HepG2 (cell line): ENCODE measurements at places on chromosomes 12 and 14. TPM values are rescaled to one million over a fixed set of nuclear protein-coding genes. Genes with fewer than 3 reads are reported as not detected.

- H3K27me3 ChIP-seq = no peaks in the 10 kb centered on the region
- H3K4me1 ChIP-seq = no peaks in the 10 kb centered on the region
- no peaks in the 10 kb centered on the region for H3K36me3 ChIP-seq
- H3K4me3 ChIP-seq = no peak overlapping the region
Measured at GRCh38 chr12:90473831-90474230, 481.1 kb downstream of the CCER1 start.

Gene SYNDIG1L
- 0.04 and 0.10 TPM in 2 replicates for polyA plus RNA-seq

GRCh38 chr12:32532951-32533350 is 133.6 kb downstream of the FGD4 start:
- H3K4me3 ChIP-seq = no peak overlapping the region; the same call in 1 of the 2 replicates
- DNase-seq = no peak
- peaks cover 55% of the 10 kb centered on the region for H3K4me1 ChIP-seq
- no peaks in the 10 kb centered on the region for H3K36me3 ChIP-seq
- H3K27ac ChIP-seq = peak overlapping the region; percentile 49

DNA sequence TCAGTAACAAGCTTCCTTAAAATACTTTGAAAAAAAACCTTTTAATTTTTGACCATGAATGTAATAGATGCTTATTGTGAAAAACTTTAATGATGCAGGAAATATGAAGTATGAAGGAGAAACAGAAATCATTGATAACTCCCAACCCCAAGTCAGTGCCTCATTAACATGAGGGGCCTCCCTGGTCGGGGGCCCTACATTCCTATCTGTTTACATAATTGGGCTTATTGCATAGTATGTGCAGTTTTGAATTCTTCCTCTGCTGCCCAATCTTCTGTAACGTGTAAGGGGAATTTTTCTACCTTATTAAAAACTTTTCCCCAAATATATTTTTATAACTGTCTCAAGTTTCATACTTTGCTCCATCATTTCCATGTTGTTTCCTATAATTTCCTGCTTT is 63.0 kb downstream of the SLC25A47 start:
- no peak for DNase-seq
- peaks cover 28% of the 10 kb centered on the region for H3K4me1 ChIP-seq
- H3K36me3 ChIP-seq = peaks cover under 1% of the 10 kb centered on the region; the same call in 1 of the 2 replicates
- H3K27me3 ChIP-seq = no peaks in the 10 kb centered on the region
- no peak overlapping the region for H3K27ac ChIP-seq

DNA sequence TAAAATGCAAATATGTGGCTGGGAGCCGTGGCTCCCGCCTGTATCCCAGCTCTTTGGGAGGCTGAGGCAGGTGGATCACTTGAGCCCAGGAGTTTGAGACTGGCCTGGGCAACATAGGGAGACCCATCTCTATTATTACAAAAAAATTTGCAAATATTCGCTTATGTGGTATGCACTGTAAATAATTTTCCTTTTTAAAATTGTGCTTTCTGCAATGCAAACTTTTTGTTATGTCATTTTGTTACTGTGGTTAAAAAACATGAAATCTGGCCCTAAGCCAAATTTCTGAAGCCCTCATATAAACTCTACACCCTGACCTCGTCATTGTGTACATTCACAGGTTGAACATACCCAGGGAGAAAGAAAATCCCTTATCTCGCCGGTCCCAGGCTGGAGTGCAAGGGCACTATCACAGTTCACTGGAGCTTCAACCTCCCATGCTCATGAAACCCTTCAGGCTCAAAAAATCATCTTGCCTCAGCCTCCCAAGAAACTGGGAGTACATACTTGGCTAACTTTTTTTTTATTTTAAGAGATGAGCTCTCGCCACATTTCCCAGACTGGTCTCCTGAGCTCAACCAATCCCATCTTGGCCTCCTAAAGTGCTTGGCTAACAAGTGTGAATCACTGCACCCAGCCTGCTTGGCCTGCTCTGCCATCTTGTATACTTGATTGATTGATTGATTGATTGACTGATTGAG is 24.7 kb downstream of the TRAPPC6B start:
- no peaks in the 10 kb centered on the region for H3K27me3 ChIP-seq
- peak; percentile 93 for DNase-seq
- peak overlapping the region; percentile 47 for H3K27ac ChIP-seq
- no peak overlapping the region for H3K4me3 ChIP-seq
- H3K4me1 ChIP-seq = peaks cover 13% of the 10 kb centered on the region

- no peak overlapping the region for H3K27ac ChIP-seq
- no peak for DNase-seq
- peaks cover 20% of the 10 kb centered on the region for H3K4me1 ChIP-seq
- H3K27me3 ChIP-seq = no peaks in the 10 kb centered on the region
Measured at GRCh38 chr14:103840014-103840413, 7.4 kb downstream of the PPP1R13B start.

GRCh38 chr12:118618695-118619094 is 242.3 kb downstream of the SUDS3 start:
- no peak overlapping the region for H3K27ac ChIP-seq
- no peaks in the 10 kb centered on the region for H3K4me1 ChIP-seq
- DNase-seq = no peak

Gene SNRNP35
- 11.3 and 11.9 TPM in 2 replicates for polyA plus RNA-seq

DNA sequence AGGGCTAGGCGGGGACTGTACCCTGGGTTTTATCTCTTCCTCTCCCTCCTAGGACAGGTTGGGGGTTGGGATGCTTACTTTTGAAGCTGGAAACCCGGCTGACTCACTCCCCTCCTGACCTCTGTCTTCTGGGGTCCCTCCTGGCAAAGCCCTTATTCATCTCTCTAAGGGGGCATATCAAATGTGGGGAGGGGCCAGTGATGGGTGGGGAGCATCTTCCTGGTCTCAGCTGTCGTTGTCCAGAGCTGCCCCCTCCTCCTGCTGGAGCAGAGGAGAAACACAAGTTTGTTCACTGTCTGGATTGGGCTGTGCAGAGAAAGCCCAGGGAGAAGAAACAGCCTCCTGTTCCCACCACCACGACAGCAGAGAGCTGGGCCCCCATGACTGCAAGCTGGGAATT is 85.8 kb downstream of the TNFAIP2 start:
- H3K4me1 ChIP-seq = peaks cover 43% of the 10 kb centered on the region
- no peaks in the 10 kb centered on the region; the same call in 1 of the 2 replicates for H3K27me3 ChIP-seq
- no peak overlapping the region for H3K4me3 ChIP-seq
- DNase-seq = no peak
- no peaks in the 10 kb centered on the region for H3K36me3 ChIP-seq

Gene GALNT16
- 0.54 and 0.55 TPM in 2 replicates for polyA plus RNA-seq

- H3K4me1 ChIP-seq = peaks cover 16% of the 10 kb centered on the region
- no peak overlapping the region for H3K4me3 ChIP-seq
- H3K27me3 ChIP-seq = no peaks in the 10 kb centered on the region
- no peak overlapping the region for H3K27ac ChIP-seq
Measured at GRCh38 chr14:91371011-91371989, 46.3 kb downstream of the CCDC88C start.

- H3K27me3 ChIP-seq = peaks cover 94% of the 10 kb centered on the region
- H3K4me3 ChIP-seq = no peak overlapping the region
- DNase-seq = no peak
- no peaks in the 10 kb centered on the region for H3K36me3 ChIP-seq
- peaks cover 18% of the 10 kb centered on the region for H3K4me1 ChIP-seq
Measured at GRCh38 chr12:53955036-53955775, 503 bp downstream of the HOXC12 start.

GRCh38 chr14:106613256-106613655 is 1086.9 kb downstream of the TMEM121 start:
- DNase-seq = no peak
- H3K27me3 ChIP-seq = 0 out of 3 replicates have a peak, but pooled peaks cover 6% of the 10 kb centered on the region
- H3K27ac ChIP-seq = no peak overlapping the region
- no peaks in the 10 kb centered on the region for H3K4me1 ChIP-seq
- no peaks in the 10 kb centered on the region for H3K36me3 ChIP-seq

GRCh38 chr14:94334872-94335271 is 11.7 kb upstream of the SERPINA6 start:
- peaks cover 75% of the 10 kb centered on the region for H3K4me1 ChIP-seq
- H3K4me3 ChIP-seq = no peak overlapping the region
- no peak for DNase-seq
- H3K27me3 ChIP-seq = no peaks in the 10 kb centered on the region
- H3K27ac ChIP-seq = no peak overlapping the region

Gene OVCH1
- not detected in 2 replicates for polyA plus RNA-seq

GRCh38 chr14:23915559-23915958 is 38.0 kb upstream of the DHRS4 start:
- DNase-seq = no peak
- no peaks in the 10 kb centered on the region for H3K4me1 ChIP-seq
- H3K36me3 ChIP-seq = no peaks in the 10 kb centered on the region

Gene AMN
- polyA plus RNA-seq = 9.8 and 18.9 TPM in 2 replicates

DNA sequence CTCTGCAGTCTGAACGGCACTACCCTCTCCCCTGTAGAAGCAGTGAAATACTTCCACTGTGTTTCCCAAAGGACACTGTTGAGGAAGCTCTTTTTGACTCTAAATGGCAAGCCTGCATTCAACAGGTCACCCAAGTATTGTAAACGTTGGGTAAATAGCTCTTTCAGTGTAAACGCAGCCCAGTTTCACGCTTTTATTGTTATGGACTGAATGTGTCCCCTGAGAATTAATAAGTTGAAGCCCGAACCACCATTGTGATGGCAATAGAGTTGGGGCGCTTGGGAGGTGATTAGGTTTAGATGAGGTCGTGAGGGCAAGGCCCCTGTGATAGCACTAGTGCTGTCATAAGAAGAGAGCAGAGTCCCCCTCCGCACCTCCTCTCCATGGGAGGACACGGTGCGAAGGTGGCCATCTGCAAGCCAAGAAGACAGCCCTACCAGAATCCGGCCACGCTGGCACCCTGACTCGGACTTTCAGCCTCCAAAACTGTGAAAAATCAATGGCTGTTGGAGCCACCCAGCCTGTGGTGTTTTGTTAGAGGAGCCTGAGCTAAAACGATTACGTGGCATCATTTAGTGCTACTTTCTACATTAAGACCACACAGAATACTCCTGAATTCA is 1.1 kb downstream of the SERPINA10 start:
- H3K27me3 ChIP-seq = no peaks in the 10 kb centered on the region; the same call in 2 of the 3 replicates
- H3K4me1 ChIP-seq = peaks cover 96% of the 10 kb centered on the region
- peak overlapping the region; percentile 97 for H3K27ac ChIP-seq

DNA sequence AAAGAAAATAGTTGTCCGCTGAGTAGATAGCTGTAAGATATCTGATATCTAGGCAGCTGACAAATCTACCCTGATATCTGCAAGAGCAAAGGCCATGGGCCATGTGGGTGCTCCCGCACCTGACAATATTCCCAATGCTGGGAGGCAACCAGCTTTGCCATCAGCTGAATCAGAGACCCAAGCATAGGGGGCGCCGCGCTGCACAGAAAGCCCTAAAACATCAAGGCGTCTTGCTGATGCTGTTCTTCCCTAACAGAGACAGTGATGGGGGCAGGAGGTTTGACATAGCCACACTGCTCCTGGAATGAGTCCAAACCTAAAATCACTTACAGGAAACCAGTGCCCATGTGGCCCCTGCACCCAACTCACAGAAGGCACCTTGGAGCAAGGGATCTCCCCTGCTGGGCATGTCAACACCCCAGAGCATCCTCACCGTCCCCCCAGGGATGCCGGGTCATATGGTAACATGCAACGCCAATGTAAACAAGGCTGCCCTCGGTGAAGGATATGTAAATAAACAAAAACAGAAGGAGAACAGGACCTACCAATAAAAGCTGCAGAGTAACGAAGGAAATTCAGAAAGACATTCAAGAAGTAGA is 199.5 kb downstream of the TMEM132D start:
- H3K4me3 ChIP-seq = no peak overlapping the region
- no peaks in the 10 kb centered on the region for H3K27me3 ChIP-seq
- H3K27ac ChIP-seq = no peak overlapping the region

- no peaks in the 10 kb centered on the region for H3K4me1 ChIP-seq
- no peak for DNase-seq
- no peak overlapping the region for H3K4me3 ChIP-seq
- H3K36me3 ChIP-seq = no peaks in the 10 kb centered on the region
- no peak overlapping the region for H3K27ac ChIP-seq
- H3K27me3 ChIP-seq = no peaks in the 10 kb centered on the region
Measured at GRCh38 chr12:97288531-97288930, 174.1 kb upstream of the RMST start.

GRCh38 chr14:68504861-68505260 is 288.0 kb downstream of the ZFP36L1 start:
- DNase-seq = no peak
- H3K27me3 ChIP-seq = no peaks in the 10 kb centered on the region
- no peak overlapping the region for H3K4me3 ChIP-seq
- H3K4me1 ChIP-seq = peaks cover 49% of the 10 kb centered on the region
- no peak overlapping the region for H3K27ac ChIP-seq
- H3K36me3 ChIP-seq = no peaks in the 10 kb centered on the region

DNA sequence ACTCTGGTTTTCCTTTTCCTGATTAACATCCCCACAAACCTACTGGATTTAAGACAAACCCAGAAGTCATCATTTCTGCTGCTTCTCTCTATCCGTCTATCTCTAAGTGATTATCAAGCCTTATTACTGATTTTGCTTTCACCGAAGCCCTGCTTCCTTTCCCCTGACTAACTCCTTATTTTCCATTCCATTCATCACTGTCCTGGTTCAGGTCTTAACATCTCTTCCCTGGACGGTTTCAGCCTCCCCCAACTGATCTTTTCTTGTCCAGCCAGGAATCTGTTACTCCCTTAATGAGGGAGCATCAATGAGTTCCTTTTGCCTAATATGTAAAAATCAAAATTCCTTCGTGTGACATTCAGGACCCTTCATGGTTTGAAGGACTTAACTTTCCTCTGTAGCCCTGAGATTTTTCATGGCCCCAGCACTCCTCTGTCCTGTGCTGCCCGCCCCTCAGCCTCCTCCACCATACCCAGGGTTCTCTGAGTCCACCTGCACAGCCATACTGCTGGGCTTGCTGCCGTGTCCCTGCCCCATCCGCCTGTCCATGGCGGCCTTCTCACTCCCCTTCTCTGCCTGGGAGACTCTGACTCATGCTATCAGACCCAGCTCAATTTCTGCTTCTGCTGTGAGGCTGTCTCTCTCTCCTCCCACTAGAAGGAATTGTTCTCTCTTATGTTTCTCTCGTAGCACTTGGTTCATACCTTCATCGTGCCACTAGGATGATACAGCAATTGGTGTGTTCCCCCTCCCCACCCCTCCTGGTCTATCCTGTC is 167.8 kb upstream of the HIF1A start:
- no peaks in the 10 kb centered on the region for H3K36me3 ChIP-seq
- peaks cover 69% of the 10 kb centered on the region for H3K4me1 ChIP-seq
- H3K4me3 ChIP-seq = no peak overlapping the region

DNA sequence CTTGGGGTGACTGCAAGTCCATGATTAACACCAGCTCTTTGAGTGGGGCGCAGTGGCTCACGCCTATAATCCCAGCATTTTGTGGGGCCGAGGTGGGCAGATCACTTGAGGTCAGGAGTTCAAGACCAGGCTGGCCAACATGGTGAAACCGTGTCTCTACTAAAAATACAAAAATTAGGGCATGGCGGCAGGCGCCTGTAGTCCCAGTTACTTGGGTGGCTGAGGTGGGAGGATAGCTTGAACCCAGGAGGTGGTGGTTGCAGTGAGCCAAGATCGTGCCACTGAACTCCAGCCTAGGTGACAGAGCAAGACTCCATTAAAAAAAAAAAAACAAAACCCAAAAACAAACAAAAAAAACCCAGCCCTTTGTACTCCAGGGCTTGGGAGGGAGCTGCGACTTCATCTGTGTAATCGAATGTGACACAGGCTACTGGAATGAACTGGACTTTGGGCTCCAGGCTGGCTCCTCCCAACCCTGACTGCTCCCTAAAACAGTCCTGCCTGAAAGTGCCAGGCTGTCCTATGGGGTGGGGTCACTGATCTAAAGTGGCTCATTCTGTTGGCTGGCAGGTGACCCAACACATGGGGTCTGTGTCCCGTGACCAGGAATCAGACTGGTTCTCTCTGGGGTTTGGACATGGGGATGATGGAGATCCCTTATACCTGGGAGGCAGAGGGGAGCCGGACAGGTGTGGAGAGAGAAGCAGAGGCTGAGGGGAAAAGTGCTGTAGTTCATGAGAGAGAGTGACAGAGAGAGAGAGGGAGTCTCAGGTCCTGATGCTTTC is 9.3 kb upstream of the C12orf43 start:
- H3K27me3 ChIP-seq = no peaks in the 10 kb centered on the region
- no peak overlapping the region for H3K4me3 ChIP-seq
- peak overlapping the region; percentile 89 for H3K27ac ChIP-seq
- DNase-seq = peak; percentile 97
- H3K4me1 ChIP-seq = peaks cover 73% of the 10 kb centered on the region
- no peaks in the 10 kb centered on the region for H3K36me3 ChIP-seq

Gene LBHD2
- 0.67 and 0.95 TPM in 2 replicates for polyA plus RNA-seq
